Activated CD8-positive, alpha-beta T cell treated with anti-CD3 and anti-CD28 coated beads for 36 hours (primary cell): ENCODE measurements at places on chromosomes 4 and X.
A peak's percentile ranks its signal among the peaks of the same experiment; 100 is the strongest.

GRCh38 chr4:74933562-74934015, 673 bp downstream of the PARM1 start:
- DNase-seq: no peak

- DNase-seq: peak; percentile 54
Observed at GRCh38 chrX:24260842-24261550, 52.9 kb downstream of the SUPT20HL2 start.

DNA sequence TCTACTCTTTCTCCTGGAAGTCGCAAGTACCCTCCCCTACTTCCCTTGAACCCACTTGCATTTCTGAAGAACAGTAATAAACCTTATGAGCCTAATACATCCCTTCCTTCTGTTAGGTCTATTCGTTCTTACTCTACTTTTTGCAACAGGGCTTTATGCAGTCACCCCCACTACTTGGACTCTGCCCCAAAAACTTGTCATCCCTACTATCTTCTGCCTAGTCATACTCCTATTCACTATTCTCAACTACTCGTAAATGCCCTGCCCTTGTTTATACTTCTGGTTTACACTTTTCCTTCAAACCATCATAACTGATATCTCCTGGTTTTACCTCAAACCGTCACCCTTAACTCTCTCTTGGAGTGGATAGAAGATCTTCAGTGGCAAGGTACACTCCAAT, 55.2 kb upstream of the SLIT2 start:
- no peak for DNase-seq

DNA sequence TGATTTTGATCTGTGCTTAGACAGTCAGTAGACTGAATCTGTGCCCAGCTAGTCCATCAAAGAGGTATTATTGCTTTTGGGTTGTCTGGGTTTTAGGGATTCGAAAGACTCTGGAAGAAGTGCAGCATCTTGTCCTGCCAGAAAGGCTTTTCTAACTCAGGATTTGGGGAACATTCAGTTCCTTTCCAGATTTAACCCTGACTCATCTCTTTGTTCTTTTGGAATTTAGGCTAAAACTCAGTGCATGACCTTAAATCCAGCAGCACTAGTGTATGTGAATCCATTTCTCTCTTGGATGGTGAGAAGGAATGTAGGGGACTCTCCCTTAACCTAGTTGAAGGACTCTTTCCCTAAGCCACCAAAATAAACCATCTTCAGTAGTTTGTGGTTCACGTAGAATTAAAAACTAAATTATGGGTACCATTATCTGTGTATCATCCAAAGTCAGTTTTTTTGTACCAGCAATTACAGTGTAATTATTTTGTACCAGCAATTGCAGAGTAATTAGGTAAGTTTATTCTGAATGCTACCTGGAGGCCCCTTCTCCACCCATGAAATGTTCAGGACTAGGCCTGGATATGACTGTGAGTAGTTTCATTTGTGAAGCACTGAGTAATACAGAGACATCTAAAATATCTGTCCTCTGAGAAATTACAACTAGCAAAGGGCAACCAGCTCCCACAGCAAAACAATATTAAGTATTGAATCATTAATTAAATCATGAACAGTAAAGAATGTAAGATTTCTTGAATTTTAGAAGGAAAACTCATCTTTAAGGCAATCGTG, 384.0 kb downstream of the TMA16 start:
- no peak for DNase-seq

DNA sequence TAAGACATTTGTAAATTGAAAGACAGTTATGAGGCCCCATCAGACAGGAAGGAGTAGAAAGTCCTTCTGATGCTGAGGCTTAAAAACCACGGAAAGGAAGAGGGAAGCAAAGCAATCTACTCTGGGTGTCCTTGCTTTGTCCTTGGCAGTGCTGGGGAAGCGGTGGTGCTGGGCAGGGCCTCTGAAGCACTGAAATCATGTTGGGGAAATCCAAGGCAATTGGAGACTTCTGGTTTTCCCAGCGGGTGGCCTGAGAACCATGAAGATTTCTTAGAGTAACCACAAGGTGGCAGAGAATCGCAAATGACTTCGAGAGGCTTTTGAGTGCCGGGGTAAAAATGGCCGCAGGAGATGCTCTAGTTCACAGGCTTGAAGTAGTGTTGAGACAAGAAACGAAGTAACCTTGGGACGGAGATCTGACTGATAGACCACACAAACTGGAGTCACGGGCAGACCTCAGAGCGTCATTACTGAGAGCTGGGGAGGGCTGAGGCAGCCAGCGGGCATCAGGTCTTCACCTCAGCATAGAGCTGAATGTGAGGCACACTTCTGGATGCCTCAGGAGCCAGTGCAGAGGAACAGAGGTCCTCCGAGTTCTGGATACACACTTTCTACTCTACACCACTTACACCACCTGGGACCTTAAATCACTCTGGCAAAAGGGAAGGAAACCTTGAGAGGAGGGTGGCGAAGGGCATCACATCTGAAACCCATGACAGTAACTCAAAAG, 130.7 kb upstream of the GPRIN3 start:
- DNase-seq: peak; percentile 63

- DNase-seq: no peak
Observed at GRCh38 chr4:112099701-112100297, 45.5 kb upstream of the FAM241A start.

DNA sequence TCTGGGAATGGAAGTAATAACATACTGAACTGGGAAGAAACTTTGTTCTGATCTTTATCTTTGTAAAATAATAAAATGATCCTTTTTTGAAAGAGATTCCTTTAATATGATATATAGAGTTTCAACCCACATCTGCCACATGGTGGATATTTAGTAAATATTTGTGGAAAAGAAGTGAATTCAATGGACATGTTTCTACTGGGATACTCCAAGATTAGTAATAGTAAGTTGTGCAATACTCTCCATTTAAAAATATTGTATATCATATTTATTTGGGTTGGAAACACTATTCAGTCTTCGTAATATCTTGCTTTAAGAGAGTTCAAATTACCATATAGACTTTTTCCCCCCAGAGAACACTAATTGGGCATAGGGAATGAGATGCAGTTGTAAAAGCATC, 17.8 kb upstream of the ARSJ start:
- no peak for DNase-seq

DNA sequence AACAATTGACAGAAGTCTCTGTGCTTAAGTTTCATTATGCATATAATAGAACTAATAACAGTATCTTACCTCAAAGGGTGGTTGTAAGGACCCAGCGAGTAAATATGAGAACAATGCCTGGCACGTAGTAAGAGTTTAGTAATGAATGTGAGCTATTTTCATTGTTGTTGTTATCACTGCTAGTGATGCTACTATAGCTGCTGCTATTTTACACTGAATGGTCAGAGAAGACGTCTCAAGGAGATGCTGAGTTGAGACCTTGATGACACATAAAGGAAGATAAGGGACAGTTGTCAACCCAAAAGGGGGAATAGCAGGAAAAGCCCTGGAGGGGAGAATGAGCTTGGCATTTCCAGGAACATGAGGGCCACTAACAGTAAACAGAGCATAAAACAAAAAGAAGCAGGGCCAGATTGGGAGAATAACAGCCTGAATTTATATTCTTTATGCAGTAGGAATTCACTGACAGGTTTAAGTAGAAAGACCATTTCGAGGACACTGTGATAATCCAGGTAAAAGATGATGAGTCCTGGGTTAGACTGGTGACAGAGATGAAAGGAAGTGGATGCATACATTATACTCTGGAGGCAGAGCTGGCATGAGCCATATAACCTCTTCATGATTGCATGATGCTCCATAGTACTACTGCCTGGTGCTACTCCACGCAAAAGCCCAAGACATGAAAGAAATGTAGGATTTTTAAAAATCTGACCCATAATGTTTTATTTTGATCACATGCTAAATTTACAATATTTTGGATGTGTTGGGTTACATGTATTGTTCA, 23.1 kb downstream of the ATP8A1 start:
- no peak for DNase-seq

GRCh38 chr4:144851948-144852347, 206.0 kb downstream of the HHIP start:
- DNase-seq: no peak

- DNase-seq: no peak
Observed at GRCh38 chr4:30667919-30668318, 52.2 kb upstream of the PCDH7 start.

DNA sequence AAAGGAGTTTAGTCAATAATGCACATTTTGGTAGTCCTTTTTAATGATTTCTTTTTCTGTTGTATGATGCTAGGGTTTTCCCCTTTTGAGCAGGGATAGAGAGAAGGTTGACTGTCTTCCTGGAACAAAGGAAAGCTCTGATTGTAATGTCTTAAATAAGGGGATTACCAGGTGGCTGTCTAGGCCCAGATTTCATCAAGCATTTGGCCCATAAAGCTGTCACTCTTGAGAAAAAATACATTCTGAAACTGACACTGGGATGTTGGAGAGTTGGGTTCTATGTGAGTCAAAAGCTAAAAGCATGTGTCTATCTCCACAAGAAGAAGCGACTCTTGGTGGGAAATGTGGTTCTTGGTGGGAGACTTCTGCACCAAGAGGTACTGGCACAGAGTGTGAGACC, 26.4 kb downstream of the KIAA1210 start:
- DNase-seq: no peak

- no peak for DNase-seq
Observed at GRCh38 chr4:80229128-80229527, 31.8 kb downstream of the PRDM8 start.

- DNase-seq: no peak
Observed at GRCh38 chr4:29066861-29067260, 1653.3 kb upstream of the PCDH7 start.

DNA sequence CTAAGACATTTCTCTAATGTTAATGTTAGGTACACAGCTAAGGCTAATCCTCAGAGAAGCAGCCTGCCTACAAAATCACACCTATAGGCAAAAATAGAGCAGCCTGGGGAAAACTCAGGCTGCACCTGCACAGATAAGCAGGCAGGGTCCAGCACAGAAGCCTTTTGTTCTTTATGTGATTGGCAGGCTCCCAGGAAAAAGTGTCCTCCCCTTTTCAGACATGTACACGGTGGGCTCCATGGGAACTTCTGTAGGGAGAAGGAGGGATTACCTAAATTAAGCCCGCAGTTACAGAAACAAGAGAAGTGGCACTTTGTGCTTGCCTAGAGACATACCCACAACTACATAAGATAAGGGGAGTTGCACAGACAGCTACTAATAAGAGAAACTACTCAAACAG, 4.0 kb upstream of the HSPA4L start:
- DNase-seq: no peak

- no peak for DNase-seq
Observed at GRCh38 chrX:134552351-134552750, 92.4 kb downstream of the HPRT1 start.

GRCh38 chr4:2963966-2964471, 648 bp downstream of the GRK4 start:
- DNase-seq: no peak

DNA sequence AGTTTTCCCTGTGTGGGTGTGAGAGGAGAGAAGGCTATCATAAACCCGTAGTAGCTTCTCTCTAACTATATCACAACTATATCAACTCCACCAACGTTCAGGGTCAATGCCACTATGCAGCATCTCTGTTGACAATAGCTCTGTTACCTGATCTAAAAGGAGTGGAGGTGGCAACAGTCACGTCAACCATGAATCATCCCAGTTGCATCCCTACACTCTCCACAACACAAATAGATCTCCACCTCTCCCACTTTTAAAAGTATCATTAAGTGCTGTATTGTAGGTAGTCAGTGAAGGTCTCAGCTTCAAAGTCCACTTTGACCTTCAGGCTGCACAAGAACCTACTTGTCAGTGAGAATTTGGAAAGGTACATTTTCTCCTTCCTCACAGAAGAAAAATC, 600.5 kb upstream of the GRIA3 start:
- no peak for DNase-seq

DNA sequence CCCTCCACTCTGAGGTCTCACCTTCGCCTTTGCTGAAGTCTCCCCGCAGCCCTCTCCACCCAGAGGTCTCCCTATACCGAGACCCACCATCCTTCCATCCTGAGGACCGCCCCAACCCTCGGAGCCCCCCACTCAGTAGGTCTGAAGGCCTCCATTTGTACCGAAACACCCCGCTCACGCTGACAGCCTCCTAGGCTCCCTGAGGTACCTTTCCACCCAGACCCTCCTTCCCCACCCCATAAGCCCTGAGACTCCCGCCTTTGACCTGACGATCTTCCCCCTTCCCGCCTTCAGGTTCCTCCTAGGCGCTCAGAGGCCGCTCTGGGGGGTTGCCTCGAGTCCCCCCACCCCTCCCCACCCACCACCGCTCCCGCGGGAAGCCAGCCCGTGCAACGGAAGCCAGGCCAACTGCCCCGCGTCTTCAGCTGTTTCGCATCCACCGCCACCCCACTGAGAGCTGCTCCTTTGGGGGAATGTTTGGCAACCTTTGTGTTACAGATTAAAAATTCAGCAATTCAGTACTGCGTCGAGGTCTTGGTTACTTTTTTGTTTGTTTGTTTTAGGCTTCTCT, 5.0 kb downstream of the SOD3 start:
- no peak for DNase-seq

DNA sequence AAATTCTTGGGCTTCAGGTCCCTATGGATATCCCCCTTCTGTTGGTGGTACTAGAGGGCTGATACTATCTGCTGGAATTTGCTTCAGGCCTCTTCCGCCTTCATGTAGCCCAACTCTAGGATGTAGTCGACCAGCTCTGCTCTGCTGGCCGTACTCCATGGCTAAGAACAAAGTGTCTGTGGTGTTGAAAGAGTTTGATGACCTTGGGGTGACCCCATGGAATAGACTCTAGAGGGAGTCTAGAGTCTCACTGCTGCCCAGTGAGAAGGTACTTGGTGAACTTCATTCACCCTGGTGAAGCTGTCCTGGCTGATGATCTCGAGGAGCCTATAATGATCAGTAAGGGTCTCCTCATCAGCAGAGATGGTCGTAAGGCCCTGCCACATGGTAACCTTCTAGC, 11.7 kb downstream of the SOWAHB start:
- no peak for DNase-seq
